ENCODE measurements at places on chromosomes 12 and 14.

- no peak for DNase-seq
These were observed 117.0 kb upstream of the RPH3A start for GRCh38 chr12:112674539-112674938.

- DNase-seq, result no peak
These were observed 86.2 kb upstream of the MYL2 start for GRCh38 chr12:111006621-111007020.

GRCh38 chr14:35390577-35391387, 13.8 kb downstream of the NFKBIA start:
- no peak for DNase-seq

GRCh38 chr12:11408096-11408495, 12.7 kb upstream of the PRB2 start:
- DNase-seq, result no peak

DNA sequence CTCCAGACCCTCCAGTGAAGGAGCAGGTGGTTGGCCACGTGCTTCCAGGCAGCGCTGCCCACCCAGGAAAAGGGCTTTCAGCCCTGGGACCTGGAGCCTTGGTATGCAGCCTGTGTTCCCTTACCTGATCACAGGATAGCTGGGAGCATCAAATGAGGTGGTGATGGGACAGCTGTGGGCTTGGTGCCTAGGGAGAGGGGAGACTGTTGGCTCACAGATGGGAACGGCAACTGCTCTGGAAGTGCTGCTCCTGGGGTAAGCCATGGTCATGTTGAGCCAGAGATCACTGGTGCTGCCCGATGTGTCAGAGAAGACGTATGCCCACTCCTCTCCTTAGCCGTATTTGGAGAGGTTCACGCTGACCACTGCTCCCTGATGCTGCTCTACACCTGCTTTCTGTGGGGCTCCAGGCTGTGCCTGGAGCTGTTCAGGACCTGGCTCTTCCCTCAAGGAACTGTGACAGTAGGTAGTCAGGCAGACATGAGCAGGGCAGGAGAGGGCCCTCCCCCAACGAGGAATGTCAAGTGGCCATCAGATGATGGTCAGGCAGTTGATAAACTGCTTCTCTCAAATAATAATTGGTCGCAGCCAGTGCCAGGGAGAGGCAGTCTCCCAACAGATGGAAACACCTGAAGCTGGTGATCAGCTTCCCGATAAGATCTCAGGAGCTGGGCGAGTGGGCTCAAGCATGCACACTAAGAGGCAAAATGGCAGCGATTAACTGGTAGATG, 2.8 kb upstream of the CYP46A1 start:
- DNase-seq, result no peak

- DNase-seq, result no peak
These were observed 494.4 kb upstream of the RGS6 start for GRCh38 chr14:71437870-71438269.

DNA sequence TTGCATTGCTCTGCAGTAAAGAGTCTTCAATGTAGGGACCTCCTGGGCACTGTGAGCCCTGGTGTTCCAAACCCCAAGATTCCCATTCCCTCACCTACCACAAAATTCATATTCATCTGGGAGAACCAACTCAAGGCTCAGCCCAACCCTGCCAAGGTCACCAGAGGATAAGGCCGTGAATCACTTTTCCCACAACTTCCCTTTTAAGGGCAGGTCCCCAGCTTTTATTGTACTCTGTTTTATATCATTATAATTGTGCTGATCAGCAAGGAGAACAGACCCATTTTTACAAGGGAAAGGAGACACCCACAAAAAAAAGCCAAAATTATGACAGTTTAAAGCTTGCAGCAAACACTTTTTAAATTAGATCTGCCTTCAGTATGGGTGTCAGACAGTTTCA, 363.0 kb upstream of the FKBP4 start:
- DNase-seq, result no peak
